ENCODE measurements at places on chromosomes 2 and 18.

- no peak for DNase-seq
Measured at GRCh38 chr2:4090668-4091630, 387.6 kb downstream of the DCDC2C start.

GRCh38 chr2:234979204-234980167 is 27.7 kb downstream of the SH3BP4 start:
- DNase-seq = no peak

GRCh38 chr2:42297322-42297936 is 63.6 kb downstream of the COX7A2L start:
- DNase-seq = no peak

- no peak for DNase-seq
Measured at GRCh38 chr2:224659714-224660113, 56.5 kb downstream of the CCDC195 start.

- no peak for DNase-seq
Measured at GRCh38 chr2:109155553-109156451, 26.8 kb downstream of the SH3RF3 start.

- DNase-seq = no peak
Measured at GRCh38 chr2:167342769-167343168, 454.5 kb downstream of the XIRP2 start.

GRCh38 chr2:133434959-133435668 is 133.1 kb downstream of the NCKAP5 start:
- DNase-seq = no peak

DNA sequence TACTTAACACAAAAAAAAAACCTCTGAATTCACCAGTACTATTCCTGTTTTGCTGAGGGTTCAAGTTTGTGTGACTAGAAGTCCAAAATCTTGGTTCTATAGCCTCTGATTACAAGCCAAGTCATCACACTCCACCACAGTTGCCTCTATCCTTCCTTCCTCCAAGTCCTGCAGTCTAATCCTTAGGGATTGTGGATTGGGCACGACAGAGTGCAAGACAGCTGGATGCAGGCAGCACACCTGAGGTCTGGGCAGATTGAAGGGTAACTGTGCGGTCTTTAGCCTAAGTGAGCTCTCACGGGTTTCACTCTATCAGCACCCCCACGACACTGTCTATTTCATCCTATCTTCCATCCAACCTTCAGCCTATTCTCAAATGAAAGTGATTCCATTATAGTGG is 299.4 kb upstream of the ID2 start:
- no peak for DNase-seq

- DNase-seq = no peak
Measured at GRCh38 chr2:10493634-10494281, 45.6 kb upstream of the ODC1 start.

DNA sequence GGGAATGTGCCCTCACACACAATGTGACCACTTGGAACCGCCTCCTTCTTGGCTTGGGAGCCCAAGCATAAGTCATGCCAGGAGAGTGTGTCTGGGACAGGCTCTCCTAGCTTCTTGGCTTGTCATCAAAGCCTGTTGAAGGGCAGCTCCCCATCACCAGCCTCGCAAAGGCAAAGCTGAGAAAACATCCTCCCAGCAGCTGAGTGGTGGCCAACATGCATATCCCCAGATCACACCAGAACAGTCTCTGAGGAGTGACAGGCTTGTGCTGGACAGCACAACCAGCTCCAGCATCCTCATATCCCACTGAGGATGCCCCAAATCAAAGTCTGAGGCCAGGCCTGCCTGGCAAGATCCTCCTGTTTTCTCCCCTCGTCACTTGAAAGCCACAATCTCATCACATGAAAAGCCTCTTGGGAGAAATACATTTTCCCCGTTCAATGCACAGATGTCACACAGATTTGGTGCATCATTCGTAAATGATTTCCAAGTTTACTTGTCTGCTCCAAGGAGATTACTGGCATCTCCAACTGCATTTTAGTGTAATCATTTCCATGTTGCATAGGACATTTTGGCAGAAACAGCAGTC is 269.3 kb downstream of the TTC32 start:
- DNase-seq = no peak

- no peak for DNase-seq
Measured at GRCh38 chr18:3449512-3450011, 410 bp upstream of the TGIF1 start.

DNA sequence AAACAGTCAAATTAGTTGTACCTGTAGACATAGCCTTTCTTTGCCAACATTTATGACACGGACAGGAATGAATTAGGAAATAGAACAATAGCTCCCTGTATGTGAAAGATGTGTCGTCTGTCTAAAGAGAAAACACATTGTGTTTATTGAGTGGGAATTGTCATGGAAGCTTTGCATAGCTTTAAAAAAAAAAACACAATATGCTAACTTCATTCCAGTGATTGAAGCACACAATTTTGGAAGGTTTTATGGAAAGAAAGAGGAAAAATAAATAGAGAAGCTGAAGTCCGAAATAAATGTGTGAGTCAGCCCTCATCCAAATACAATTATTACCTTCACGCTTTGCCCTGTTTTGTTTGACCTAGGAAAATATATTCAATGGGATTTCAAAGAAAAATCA is 1095.7 kb downstream of the TSN start:
- DNase-seq = no peak

GRCh38 chr2:174697255-174697654 is 67.0 kb downstream of the CHRNA1 start:
- DNase-seq = peak; percentile 21

GRCh38 chr18:61466736-61467135 is 133.5 kb downstream of the CDH20 start:
- no peak for DNase-seq

- DNase-seq = no peak
Measured at GRCh38 chr2:152051436-152051835, 47.4 kb downstream of the CACNB4 start.

DNA sequence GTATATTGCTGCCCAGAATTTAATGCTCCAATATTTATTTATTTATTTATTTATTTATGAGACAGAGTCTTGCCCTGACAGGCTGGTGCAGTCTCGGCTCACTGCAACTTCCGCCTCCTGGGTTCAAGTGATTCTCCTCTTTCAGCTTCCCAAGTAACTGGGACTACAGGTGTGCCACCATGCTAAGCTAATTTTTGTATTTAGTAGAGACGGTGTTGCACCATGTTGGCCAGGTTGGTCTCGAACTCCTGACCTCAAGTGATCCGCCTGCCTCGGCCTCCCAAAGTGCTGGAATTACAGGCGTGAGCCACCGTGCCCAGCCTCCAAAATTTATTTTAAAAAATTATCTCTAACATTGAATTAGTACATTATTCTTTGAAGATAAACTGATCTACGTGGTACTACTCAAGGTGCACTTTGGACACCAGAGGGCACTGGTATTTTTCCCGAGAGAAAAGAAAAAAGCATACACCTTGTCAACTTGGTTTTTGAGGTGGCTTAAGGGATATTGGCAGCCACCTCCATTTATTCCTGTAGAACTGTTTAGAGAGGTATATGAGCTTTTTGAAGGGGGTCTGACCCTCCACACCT is 1.4 kb upstream of the IDH1 start:
- DNase-seq = no peak

GRCh38 chr2:60479226-60480088 is 74.0 kb downstream of the BCL11A start:
- DNase-seq = no peak

GRCh38 chr2:11236335-11236734 is 81.1 kb downstream of the SLC66A3 start:
- DNase-seq = no peak

- no peak for DNase-seq
Measured at GRCh38 chr2:42970151-42970550, 177.8 kb upstream of the HAAO start.

GRCh38 chr18:11518788-11519685 is 90.4 kb upstream of the SLC35G4 start:
- DNase-seq = peak; percentile 6

GRCh38 chr2:18753722-18754121 is 164.4 kb upstream of the NT5C1B start:
- DNase-seq = no peak

GRCh38 chr2:186187854-186188253 is 298.2 kb upstream of the ZC3H15 start:
- DNase-seq = no peak

GRCh38 chr2:104897515-104898184 is 43.7 kb downstream of the POU3F3 start:
- DNase-seq = no peak

DNA sequence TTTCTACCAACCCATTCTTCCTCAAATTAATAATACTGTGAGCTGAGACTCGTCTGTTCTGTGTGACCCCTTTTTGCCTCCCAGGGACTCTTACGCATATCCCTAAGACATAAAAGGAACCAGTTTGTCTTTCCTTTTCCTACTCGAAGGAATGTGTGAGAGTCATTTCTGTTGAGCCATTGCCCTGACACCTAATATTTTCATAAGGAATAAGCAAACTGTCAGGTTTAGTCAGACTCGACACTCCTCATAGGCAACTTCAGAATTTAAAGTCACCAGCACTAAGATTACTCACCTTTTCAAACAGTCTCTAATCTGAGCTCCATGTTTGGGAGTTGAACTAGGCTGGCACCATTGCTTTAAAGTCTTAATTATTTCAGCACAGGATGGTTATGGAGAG is 305.5 kb downstream of the IKZF2 start:
- no peak for DNase-seq

GRCh38 chr2:233448220-233448559 is 93.9 kb downstream of the DGKD start:
- DNase-seq = no peak

DNA sequence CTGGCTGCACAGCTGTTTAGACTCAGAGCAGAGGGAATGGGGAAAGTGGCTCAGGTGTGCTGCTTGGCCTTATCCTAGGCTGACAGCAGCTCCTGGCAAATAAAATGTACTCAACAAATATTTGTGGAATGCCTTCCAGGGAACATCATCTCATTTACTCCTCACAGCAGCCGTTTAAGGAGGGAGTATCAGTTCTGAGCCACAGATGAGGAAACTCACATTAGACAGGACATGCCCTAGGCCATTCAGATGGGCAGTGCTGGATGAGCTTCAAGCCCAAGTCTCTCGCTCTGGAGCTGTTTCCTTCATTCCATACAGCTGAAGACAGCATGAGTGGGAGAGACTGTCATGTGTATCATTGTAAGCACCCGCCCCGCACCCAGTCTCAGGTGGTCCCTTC is 129.6 kb upstream of the CNGA3 start:
- no peak for DNase-seq

DNA sequence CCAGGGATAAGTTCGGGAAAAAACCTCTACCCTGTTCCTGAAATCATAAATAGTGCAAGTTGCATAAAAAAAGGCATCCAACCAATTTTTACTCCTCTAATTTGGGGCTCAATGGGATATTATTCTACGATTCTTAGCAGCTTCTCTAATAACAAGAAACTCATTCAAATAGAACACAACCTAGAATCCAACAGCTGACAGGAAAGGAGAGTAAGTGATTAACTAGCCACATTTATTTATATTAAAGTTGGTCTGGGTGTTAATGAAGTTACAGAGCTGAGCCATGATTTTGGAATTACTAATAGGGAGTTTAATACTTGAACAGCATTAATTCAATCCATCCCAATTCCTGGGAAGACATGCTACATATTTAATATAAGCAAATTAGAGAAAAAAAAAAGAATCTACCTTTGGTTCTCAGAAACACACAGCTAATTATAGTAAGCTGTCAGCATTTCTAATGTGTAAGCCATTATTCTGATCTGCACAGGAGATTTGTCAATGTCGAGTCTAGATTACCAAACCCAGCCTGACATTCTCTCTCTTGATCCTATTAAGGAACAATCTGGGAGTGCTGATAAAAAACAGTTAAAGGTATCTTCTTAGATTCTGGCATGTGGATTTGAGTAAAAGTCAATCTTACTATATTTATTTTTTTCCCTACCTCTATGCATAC is 267.7 kb downstream of the NBAS start:
- DNase-seq = no peak

DNA sequence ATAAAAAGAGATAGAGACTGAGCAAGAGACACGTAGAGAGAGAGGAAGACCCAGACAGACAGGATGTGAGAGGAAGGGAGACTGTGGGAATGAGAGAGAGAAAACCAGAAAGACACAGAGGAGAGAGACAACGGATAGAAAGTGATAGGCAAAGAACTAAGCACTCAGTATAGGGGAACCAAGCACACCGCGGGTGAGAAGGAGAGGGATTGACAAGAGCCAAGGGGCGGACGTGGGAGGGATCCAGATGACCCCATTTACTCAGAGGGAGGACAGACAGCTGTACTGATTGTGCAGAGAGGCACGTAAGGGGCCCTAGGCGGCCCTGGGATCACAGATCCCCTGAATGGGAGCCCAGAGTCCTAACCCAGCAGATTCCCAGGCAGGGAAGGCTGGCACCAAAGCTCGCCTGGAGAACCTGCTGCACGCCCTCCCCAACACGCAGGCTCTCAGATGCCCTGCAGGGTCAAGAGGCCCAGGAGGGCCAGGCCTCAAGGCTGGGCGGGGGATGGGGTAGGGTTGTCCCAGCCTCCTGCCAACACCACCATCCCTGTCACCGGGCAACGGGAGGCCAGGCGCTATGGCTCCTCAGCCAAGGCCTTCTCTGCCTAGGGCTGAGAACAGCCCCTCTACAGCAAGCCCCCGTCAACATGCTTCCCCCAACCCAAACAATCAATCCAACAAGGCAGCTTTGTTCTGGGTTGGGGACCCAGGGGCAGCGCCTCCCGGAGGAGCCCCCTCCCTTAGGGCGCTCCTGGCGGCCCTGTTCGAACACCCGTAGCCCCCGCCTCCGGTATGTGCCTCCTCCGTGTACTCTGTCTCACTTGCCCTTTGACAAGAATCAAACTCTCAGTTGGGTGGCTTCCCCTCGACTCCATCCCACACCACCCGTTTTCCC is 579 bp downstream of the LOXL3 start:
- DNase-seq = no peak

DNA sequence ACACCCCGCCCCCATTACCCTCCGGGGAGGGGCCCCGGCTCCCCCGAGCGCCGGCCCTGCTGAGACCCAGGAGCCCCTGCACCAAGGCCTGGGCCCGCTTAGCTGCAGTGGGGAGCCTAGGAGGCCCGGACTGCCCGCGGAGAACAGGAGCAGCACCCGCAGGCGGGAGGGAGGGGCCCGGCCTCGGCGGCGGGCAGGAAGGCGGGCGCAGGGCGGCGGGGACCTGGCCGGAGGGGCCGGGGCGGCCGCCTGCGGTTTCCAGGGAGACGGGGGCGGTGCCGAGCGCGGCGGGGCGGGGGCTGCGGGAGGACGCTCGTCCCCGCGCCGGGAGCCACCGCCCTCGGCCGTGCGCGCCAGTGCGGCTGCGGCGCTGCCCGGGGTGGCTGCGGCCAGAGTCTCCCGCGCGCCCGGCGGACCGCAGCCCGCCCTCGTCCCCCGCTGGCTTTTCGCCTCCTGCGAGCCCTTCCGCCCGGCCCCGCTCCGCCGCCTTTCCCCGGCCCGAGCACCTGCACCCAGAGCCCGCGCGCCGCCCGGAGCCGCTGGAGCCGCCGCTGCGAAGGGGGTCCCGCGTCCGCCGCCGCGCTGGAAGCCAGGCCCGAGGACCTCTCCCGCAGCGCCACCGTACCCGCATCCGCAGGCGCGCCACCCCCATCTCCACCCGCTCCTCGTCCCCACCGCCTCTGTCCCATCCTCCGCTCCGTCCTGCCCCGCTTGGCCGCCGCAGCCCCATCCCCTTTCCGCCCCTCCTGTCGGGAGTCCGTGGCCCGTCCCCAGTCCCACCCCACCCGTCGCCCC is 17.2 kb downstream of the GPC1 start:
- no peak for DNase-seq

Data from bone marrow (tissue), 2 donors.